ENCODE measurements at places on chromosomes 13 and 19. TPM values are rescaled to one million over a fixed set of nuclear protein-coding genes. Genes with fewer than 3 reads are reported as not detected.
A peak's percentile ranks its signal among the peaks of the same experiment; 100 is the strongest.

DNA sequence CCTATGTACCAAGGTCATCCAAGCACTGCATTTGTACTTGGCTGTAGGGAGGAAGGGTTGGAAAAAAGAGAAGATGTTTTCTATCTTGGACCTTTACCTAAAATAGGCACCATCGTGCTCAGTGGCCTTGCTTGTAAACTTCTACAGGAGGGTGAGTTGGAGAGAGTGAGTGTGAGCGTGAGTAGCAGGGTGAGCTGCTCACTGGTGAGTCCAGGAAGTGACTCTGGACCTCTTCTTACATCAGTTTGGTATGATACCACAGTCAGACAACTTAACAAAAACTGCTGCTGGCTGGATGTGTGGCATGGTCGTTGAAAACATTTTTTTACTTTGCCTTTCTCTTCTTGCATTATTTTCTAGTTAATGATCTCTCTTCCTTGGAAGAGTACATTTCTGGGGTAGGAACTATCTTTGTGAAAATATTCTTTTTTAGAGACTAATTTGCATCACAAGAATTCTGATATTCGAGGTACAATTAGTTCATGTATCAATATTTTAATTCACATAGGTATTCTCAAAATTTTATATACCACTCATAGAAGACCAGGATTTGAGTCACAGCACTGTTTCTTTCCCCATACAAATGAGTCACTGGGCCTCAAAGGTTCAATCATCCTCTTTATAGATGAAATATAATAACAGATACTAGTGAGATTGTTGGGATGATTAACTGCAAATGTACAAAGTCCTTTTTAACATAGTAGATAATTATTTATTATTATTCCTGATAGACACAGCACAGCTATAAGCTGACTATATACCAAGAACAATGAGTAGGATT lies 651 bp downstream of the SERPINE3 start:
- peak; percentile 48 for DNase-seq

Gene FXYD3
- total RNA-seq = 309 TPM

Gene ONECUT3
- under 0.01 TPM for total RNA-seq

- DNase-seq = no peak
Observed at GRCh38 chr13:80757694-80758093, 416.8 kb upstream of the SPRY2 start.

Gene ZNF320
- 12.3 TPM for total RNA-seq

GRCh38 chr13:98847780-98848179 lies 95.3 kb upstream of the SLC15A1 start:
- no peak for DNase-seq

Gene SERPINE3
- not detected for total RNA-seq

GRCh38 chr13:31967155-31967554 lies 64.4 kb upstream of the FRY start:
- DNase-seq = no peak

DNA sequence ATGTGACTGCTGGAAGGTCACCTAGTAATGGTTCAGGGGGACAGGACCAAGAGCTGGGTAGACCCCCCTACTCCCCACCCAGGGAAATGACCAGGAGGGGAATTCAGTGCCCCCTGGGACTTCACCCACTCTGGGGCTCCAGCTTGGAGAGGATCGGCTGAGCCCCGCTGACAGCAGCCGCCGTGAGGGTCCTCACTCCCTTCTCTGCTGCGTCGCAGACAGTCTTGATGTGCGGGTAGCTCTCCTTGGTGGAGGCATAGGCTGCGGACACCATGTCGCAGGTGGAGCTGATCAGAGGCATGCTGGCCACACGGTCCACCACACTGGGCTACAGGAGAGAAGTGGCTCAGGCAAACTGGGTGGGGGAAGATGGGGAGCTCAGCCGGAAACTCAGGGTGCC lies 7.8 kb downstream of the PLIN3 start:
- no peak for DNase-seq

DNA sequence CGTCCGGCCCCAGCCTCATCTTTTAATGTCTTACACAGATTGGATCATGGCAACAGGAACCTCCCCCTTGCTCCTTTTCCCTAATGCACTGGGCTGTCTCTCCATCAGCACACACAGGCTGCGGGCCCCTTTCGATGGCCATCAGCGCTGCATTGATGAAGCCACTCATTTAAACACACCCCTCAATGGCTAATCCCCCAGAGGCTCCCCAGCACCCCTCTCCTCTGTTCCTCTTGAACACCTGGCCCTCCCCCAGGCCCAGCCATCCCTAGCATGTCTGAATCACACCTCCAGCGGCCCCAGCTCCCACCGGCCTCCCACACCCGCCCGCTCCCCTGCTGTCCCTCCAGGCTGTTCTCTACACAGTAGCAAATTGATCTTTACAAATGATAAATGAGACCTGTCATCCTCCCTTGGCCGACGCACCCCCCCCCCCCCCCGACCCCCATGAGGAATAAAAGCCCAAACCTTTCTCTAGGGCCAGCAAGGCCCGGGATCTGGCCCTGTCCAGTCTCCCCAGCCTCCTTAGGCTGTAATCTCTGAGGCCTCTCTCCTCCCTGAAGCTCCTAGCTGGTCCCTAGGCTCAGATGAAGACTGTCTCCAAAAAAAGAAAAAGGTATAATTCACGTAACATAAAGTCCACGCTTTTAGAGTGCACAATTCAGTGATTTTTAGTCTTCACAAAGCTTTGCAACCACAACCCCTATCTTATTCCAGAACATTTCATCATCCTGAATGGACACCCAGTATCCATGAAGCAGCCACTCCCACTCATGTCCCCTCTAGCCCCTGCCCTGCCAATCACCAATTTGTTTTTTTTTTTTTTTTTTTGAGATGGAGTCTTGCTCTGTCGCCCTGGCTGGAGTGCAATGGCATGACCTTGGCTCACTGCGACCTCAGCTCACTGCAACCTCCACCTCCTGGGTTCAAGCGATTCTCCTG lies 7.4 kb downstream of the RPL28 start:
- no peak for DNase-seq

- DNase-seq = peak; percentile 84
Observed at GRCh38 chr13:39245688-39246087, 207.4 kb downstream of the NHLRC3 start.

DNA sequence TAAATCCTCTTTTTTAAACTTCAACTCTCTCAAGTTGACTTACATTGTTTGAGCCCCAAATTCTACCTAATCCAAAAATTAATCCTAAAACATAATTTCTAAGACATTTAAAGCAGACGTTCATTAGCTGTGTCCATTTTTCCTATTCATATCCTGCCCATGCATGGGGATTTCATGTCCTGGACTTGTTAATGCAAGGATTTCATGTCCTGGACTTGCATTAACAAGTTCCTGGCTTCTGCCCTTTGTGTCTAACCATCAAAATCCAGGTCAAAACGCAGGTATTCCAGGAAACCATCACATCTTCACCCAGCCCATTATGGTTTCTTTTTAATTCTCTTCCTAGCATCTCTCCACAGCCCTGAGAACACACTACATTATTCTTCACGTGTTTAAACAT lies 454.9 kb downstream of the KLF5 start:
- DNase-seq = peak; percentile 87

Gene PRX
- 1.4 TPM for total RNA-seq

GRCh38 chr13:28655561-28655960 lies 3.4 kb upstream of the POMP start:
- DNase-seq = peak; percentile 61

- peak; percentile 56 for DNase-seq
Observed at GRCh38 chr13:36788276-36788675, 30.7 kb upstream of the RFXAP start.

Gene FGF21
- not detected for total RNA-seq

DNA sequence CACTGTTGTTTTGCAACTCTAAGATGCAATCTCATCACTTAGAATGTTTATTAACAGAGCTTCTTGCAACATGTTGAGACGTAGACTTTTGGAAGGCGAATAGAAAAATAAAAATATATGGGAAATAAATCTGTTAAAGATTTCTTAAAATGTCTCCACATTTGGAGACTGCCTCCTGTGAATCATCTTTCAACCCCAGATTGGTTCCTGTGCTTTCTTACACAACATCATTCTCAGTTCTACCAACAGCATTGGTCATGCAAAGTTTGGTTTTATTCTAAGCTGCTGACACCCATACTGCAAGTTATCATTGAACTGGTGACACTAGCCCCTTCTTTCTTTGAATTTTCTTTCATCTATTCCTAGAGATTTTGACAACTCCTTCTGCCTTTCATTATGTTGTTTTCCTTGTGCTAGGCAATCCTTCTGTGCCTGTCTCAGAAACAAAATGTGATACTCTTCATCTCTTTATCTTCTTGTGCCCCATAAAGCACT lies 1.6 kb upstream of the IGFL3 start:
- no peak for DNase-seq

DNA sequence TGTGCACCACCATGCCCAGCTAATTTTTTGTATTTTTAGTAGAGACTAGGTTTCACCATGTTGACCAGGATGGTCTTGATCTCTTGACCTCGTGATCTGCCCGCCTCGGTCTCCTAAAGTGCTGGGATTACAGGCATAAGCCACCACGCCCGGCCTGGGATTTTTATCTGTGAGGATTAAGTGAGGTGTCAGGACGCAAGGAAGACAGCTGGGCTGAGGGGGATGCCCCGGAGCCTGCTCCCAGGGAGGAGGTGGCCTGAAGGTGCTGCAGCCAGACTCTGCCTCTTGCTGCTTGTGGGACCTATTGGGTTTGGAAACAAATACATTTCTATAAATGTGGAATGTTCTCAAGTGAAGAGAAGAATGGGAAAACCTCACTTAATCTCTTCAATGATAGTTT lies 131.6 kb downstream of the OLFM4 start:
- no peak for DNase-seq

Gene LILRB2
- not detected for total RNA-seq

GRCh38 chr19:35066691-35067563 lies 25.4 kb downstream of the HPN start:
- DNase-seq = peak; percentile 66

GRCh38 chr13:24742294-24742693 lies 21.7 kb upstream of the RNF17 start:
- DNase-seq = peak; percentile 61

Gene SPRED3
- total RNA-seq = 0.13 TPM

Gene TMEM190
- not detected for total RNA-seq

DNA sequence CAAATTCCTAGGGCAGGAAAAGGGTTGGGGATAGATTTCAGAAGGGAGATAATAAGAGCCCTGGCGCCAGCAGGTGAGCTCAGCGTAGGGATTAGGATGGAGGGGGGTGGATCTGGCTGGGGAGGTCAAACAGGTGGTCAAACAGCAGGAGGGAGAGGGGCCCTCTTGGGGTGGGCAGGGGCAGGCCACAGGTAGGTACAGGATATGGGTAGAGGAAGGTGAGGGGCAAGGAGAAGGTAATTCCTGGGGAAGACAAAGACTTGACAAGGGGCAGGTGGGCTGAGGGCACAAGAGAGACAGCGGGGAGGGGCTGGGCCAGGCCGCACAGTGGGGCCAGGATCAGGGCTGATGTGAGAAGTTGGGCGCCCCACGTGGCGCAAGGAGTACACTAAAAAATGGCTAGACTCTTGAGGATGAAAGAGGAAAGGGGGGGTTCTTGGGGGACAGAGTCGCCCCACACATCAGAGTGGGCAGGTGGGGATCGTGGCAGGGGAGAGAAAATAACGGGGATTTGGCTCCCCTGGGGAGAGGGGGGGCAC lies 713 bp downstream of the KRI1 start:
- no peak for DNase-seq

GRCh38 chr13:89832827-89833226 lies 1514.7 kb upstream of the MIR17HG start:
- peak; percentile 10 for DNase-seq

DNA sequence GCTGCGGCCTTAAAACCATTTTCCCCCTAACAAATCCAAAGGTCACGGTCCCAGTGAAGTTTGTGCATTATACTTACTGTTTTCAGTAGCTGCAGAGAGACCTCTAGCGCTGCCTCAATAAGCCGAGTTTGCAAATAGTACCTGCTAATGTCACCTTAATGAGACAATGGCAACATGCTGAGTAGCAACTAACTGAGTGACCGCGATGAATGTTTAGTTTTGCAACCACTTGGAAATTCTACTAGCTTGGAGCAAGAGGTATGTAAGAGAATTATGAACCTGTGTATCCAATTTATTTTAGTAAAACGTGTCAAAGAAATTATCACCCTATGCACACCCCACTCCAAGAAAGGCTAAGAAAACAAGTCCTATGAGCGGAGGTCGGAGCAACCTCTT lies 1.2 kb downstream of the KPNA3 start:
- peak; percentile 39 for DNase-seq

DNA sequence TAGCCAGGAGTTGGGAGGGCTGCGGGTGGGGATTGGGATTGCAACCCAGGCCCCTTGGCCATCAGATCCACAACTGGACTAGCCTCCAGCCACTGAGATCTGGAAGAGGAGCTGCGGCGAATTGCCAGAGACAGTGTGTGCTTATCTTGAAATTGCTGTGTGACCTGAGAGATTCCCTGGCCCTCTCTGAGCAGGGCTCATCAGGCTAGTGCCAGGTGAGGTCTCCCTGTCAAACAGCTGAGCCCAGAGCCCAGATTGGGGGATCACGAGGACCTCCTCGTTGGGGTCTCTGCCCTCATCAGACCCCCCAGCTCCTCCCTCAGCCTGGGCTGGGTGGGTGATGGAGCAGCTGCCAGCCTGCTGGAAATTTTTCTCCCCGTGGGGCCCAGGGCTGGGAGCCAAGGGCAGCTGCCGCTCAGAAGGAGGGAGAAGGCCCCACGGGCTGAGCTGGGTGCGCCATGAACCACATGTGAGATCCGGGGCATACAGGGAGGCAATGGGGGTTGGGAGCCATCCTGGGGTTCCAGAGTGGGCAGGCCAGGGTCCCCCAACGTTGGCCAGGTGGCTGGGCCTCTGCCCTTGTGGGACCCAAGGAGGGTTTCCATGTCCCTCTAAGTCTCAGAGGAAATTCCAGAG lies 7.2 kb downstream of the FUT5 start:
- DNase-seq = no peak

DNA sequence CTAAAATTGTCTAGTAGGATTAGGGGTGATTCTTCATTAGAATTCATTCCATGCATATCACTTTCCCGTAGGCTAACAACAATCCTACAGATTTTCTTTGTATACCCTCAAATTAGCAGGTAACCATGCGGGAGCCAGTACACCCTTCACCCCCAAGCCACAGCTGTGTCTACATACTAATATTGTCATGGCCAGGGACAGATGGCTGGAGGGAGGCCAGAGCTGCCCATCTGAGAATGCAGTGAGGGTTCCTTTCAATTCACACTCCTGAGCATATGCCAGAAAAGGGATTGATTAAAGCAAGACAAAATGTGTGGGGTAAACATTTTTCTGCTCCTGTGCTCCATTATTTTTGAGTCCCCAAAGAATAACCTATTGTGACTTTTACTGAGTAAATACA lies 68.9 kb downstream of the FREM2 start:
- DNase-seq = no peak

- DNase-seq = peak; percentile 29
Observed at GRCh38 chr19:12090807-12091206, 26.3 kb downstream of the ZNF844 start.

- DNase-seq = no peak
Observed at GRCh38 chr13:28618230-28618994, 40.5 kb upstream of the POMP start.

Gene CDK8
- total RNA-seq = 21.1 TPM
